ENCODE measurements at places on chromosomes 7 and 10. TPM values are rescaled to one million over a fixed set of nuclear protein-coding genes. Genes with fewer than 3 reads are reported as not detected.
A peak's percentile ranks its signal among the peaks of the same experiment; 100 is the strongest.

DNA sequence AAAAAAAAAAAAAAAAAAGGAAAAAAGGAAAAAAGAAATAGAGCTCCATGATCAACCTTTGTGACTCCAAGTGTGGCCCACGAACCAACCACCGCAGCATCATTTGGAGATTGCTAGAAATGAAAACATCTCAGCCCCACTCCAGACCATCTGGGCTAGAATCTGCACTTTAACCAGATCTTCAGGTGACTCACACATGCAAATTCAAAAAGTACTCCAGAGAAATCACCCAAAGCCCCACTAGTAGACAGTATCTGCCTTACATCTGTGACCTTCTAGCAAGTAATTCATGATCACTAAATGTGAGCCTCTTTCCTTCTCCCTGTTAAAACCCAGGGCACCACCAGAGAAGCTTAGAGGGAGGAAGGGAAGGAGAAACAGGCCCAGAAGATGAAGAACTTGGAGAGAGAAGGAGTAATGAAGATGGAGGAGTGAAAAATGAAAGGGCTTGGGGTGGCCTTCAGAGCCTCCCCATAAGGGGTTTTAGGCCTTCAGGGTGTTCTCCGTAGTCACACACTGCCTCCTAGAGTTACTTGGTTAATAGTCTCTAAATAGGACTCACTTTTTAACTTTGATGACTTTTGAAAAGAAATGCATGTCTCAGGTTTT is 94.0 kb downstream of the SLC37A3 start:
- no peaks in the 10 kb centered on the region for H3K27me3 ChIP-seq
- no peak overlapping the region for H3K4me3 ChIP-seq
- no peaks in the 10 kb centered on the region for H3K36me3 ChIP-seq
- DNase-seq: no peak
- no peak overlapping the region for H3K27ac ChIP-seq

DNA sequence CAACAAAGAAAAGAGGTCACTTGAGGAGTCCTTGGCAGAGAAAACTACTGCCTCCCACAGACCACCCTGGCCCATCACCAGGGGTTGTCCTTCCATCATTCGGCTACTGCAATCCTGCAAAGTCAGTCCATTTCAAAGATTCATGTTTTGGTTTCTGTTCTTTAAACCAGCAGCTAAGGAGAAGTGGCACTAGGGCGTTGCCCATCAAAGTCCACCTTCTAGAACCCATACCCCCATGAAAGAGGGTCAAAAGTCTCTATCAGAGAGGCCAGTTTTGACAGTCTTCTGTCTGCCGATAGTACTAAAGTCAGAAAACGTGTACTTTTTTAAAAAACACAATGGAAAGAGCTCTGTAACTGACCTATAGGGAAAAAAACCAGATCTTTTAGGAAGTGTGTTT is 14.4 kb downstream of the CCDC6 start:
- H3K27ac ChIP-seq: peak overlapping the region; percentile 62
- H3K4me1 ChIP-seq: peaks cover 28% of the 10 kb centered on the region
- H3K4me3 ChIP-seq: no peak overlapping the region
- no peak for DNase-seq
- H3K36me3 ChIP-seq: peaks cover 8% of the 10 kb centered on the region

DNA sequence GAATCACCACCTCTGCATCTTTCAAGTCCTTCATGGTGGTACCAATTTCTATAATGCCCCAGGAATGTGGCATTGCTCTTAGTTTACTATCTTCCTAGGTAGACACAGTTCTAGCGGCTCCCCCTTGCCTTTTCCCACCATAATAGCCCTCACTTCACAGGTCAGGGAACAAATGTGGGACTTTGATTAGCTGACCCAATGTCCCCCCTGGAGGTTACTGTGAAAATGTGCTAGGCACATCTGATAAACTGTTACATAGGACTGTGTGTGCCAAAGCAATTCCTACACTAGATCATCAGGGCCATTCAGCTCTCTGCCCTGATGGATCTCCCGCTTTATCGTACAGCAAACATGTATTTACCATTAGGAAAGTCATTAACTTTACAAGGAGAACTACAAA is 94.0 kb downstream of the TWIST1 start:
- H3K36me3 ChIP-seq: no peaks in the 10 kb centered on the region
- no peak for DNase-seq
- no peak overlapping the region for H3K4me3 ChIP-seq
- H3K4me1 ChIP-seq: peaks cover 2% of the 10 kb centered on the region
- no peaks in the 10 kb centered on the region for H3K27me3 ChIP-seq

Gene CROT
- 3.0 TPM for total RNA-seq

Gene CYP2C19
- not detected for total RNA-seq

DNA sequence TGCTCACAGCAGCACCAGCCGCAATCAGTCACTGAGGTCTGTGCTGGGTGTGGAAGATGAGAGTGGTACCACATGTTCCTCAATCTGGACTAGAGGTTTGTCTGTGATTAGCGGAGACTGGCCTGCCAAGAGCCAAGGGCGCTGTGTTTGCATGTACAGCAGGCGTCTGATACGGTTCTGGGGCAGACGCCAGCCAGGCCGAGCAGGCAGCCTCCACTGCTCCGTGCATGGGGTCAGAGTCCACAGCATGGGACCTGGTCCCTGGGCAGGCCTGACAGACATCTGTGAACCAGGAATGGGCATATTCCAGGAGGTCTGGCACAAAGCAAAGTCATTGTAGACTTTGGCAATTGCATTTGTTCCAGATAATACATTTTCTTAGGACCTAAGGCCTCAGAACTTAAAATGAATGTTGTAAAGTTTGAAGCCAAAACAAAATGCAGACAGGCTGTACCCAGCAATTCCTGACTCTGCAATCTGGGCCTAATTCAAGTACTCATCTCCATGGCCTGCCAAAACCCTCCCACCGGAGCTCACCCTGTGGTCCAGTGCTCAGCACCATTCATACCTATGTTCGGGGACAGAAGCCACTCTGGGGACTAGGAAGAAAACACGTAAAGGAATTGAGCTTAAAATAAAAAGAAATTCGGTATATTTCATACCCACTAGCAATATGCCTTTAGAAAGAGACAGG is 50.0 kb upstream of the FAM20C start:
- DNase-seq: no peak
- H3K4me3 ChIP-seq: no peak overlapping the region
- H3K27ac ChIP-seq: peak overlapping the region; percentile 78
- H3K4me1 ChIP-seq: peaks cover 18% of the 10 kb centered on the region
- no peaks in the 10 kb centered on the region for H3K36me3 ChIP-seq

DNA sequence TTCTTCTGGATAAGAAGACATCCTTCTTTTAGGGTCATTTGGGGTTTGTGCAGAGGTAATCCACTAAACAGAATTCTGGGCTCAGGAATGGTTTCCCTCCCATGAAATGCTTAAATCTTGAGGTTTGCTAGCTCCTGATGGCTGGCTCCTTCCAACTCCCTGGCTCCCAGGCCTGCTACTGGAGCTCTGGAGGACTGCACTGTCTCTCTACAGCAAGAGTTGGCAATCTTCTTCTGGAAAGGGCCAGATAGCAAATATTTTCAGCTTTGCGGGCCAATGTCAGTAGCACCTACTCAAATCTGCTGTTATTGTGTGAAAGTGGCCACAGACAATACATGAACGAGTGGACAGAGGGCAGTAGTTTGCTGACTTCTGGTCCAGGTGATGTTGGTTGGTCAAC is 174.2 kb upstream of the CTBP2 start:
- no peak for DNase-seq
- H3K4me1 ChIP-seq: no peaks in the 10 kb centered on the region
- H3K27ac ChIP-seq: no peak overlapping the region
- no peaks in the 10 kb centered on the region for H3K36me3 ChIP-seq

DNA sequence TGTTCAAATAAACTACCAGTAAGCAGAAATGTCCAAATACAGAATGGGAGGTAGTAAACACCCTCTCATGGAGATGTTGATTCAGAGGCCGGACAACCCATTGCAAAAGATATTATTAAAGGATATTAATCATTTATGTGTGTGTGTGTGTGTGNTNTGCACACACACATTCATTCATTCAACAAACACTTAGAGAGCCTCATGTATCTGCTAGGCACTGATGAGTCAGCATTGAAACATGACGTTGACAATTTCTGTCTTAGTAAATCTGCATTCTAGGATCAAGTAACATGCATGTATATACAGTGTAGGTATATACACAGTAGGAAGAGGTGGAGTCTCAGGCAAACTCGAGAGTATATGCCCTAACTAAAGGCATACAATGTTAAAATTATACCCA is 187.0 kb downstream of the ZNF365 start:
- no peak for DNase-seq
- H3K27me3 ChIP-seq: no peaks in the 10 kb centered on the region
- no peak overlapping the region for H3K27ac ChIP-seq
- H3K36me3 ChIP-seq: no peaks in the 10 kb centered on the region

DNA sequence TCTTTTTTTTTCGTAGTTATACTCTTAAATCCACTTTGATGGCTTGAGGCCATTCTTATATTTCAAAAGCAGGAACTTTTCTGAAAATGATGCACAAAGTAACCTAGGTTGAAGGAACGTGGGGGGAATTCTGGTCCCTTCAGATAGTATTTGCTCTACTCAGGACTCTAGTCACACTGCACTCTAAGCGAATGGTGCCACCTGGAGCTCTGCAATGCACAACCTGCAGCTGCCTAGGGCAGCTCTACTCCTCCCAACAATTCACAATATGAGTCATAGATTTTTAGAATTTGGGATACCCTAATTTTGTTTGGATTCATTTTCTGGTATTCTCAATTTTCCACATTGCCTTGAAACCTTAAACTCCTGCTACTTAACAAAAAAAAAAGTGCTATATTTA is 17.3 kb downstream of the SYPL1 start:
- H3K4me1 ChIP-seq: no peaks in the 10 kb centered on the region
- no peak for DNase-seq
- no peaks in the 10 kb centered on the region for H3K27me3 ChIP-seq
- peaks cover 66% of the 10 kb centered on the region for H3K36me3 ChIP-seq

All from ascending aorta (tissue), 2 donors.